ENCODE measurements at places on chromosomes 16 and 17.
A peak's percentile ranks its signal among the peaks of the same experiment; 100 is the strongest.

GRCh38 chr17:51685287-51685909, 425.1 kb downstream of the UTP18 start:
- DNase-seq, result no peak

DNA sequence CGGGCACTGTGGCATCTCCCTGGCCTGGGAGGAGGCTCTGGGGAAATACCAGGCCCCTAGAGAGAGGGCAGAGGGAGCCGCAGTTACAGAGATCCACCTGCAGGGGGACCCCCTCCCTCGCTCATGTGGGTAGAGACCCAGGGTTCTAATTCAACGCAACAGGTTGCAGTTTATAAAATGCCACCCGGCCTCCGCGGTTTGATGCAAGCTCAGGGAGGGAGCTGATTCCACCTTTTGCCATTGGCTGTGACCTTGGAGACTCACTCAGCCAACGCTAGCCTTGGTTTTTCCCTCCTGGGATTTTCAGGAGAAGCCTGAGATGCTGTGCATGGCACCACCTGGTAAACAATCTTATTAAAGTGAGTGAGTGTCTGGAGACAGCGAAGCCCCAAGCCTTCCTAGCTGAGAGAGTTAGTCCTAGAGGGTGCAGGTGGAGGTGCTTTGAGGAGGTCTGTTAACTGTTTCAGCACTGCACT, 12.1 kb downstream of the TTLL6 start:
- no peak for DNase-seq

GRCh38 chr16:14310519-14310991, 239.4 kb downstream of the MRTFB start:
- DNase-seq, result no peak

DNA sequence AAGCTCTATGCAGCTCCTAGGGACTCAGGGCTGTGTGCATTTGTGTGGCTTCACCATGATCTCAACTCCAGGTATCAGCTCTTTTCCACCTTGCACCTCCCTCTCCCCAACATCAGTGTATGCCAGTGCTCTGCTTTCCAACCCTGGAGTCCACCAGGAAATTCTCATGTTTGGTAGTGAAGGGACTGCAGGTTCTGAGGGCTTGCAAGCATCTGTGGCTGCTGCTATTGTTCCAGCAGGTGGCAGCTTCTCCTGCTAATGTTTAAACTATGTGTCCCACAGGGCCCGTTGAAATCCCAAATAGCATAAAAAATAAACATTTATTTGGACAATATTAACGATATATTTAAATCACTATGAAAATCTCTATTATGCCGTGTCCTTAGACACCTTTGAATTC, 82.0 kb downstream of the RGS9 start:
- no peak for DNase-seq

DNA sequence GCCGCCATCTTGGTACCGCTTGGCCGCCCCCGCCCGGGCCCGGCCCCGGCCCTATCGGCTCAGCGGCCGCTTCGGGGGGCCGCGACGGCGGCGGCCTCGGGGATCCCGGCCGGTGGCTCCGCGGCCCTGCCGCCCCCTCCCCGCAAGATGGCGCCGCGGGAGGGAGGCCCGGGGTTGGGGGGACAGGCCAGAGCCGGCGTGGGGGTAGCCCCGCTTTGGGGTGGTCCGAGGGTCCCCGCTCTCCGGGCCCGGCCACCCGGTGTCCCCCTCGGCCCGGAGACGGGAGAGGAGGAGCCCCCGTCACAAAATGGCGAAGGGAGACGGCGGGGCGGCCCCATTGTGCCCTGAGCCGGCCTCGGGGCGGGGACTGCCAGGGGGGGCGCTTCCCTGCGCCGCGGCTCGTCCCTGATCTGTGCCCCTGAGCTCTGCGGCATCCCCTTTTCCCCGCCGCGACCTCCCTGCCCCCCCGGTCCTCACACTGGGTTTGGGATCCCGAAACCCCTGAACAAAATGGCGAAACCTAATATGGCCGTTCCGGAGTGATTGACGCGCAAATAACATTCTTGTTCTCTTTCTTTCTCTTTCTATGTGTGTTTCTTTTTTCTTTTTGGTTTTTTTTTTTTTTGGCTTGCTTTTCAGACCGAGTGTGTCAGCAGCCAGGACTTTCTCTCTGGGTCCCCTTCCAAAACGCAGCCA, 986 bp downstream of the HAPSTR1 start:
- peak; percentile 56 for DNase-seq

- DNase-seq, result no peak
Measured at GRCh38 chr17:82570277-82570676, 50.7 kb downstream of the FOXK2 start.

GRCh38 chr16:86566601-86566965, at the start of gene FOXC2:
FOXC2 (plus strand) TSS chr16:86566829; CDS start chr16:86567336, 507 bp downstream.
- DNase-seq, result no peak

DNA sequence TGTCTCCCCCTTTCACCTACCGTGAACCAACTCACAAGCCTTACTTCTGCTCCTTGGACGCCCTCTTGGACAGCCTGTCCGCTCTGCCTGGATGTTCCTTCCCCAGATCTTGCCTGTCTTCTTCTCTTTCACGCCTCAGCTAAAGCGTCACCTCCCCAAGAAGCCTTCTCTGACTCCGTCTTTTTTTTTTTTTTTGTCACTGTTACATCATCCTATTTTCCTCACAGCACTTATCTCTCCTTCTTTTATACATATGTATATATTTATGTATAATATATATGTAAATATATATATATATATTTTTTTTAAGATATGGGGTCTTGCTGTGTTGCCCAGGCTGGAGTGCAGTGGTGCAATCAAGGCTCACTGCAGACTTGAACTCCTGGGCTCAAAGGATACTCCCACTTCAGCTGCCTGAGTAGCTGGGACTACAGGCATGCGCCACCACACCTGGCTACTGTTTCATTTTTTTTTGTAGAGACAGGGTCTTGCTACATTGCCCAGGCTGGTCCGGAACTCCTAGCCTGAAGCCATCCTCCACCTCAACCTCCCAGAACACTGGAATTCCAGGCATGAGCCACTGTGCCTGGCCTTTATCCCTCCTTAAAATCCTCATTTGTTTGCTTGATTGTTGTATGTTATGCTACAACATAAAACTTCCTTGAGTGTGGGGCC, 16.5 kb upstream of the AKTIP start:
- DNase-seq, result no peak

DNA sequence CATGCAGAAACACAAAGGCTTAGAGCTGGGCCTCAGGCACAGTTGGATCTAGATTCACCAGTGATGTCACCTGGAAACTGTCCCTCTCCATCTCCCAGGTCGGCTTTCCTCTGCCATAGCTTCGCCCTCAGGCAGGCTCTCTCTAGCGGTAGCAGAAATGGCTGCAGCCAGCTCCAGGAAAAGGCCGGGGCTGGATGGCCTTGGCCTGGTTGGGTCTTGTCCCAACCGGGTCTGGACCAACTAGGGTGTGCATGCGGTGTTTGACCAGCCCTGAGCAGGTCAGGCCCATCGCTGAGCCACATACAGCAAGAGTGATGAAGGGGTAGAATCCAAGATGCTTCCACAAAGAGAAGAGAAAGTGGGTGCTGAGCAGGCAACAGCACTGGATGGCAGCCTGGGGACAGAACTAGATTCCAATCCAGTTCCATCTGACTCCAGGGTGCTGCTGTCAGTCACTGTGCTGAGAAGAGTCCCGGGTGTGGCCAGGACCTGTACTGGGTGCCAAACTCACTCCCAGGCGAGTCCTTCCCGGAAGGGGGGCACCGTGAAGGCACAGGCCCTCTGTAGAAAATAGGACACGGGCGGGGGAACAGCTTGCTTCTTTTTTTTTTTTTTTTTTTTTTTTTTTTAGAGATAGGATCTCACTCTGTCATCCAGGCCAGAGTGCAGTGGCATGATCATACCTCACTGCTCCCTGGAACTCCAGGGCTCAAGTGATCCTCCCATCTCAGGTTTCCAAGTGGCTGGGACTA, 51.8 kb downstream of the SOCS3 start:
- DNase-seq, result no peak

GRCh38 chr16:81493755-81494433, 49.3 kb downstream of the CMIP start:
- no peak for DNase-seq

DNA sequence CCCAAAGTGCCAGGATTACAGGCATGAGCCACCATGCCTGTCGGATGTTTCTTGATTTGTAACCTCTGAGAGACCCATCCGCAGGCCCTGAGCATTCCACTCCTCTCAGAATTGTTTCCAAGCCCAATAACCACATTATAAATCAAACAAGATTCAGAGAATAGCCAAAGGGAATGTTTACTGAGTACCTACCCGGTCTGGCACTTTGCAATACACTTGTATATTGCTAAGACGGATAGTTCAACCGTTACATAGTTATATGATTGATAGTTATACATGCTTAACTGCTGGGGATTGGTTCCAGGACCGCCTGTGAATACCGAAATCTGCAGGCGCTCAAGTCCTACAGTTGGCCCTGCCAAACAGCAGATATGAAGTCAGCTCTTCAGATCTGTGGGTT, 3.0 kb upstream of the KAT8 start:
- DNase-seq, result no peak

- peak; percentile 58 for DNase-seq
Measured at GRCh38 chr17:29588562-29589411, 661 bp downstream of the GIT1 start.

DNA sequence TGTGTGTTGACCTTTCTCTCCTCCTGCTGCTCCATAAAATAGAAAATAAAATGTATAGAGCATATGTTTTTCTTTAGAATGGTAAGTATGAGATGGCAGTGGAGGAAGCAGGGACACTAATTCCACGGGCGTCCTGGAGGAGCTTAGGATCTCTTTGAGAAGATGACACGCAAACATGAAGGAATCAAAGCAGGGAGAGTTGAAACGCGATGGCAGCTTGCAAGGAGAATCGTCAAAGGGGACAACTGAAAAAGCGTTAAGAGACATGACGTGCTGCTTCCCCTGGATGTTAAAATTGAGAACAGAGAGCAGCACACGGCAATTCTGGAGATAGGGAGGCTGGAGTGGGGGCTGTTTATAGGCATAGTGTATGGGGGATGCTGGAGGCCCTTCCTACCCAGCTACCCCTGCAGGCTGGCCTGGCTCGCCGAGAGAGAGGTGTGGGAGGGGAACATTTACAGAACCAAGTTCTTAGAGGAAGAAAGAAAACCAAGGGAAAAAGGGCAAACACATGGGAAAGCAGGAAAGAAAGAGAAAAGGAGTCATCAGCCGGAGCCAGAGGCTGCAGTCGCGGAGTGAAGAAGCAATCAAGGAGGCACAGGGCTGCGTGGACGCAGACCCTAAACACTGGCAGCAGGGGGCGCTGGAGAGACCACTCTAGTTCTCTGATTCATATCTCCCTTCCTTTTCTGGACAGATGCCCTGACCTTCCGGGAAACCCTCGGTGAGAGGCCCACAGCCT, 55.8 kb downstream of the MYH13 start:
- no peak for DNase-seq
